ENCODE measurements at places on chromosomes 7 and 10. TPM values are rescaled to one million over a fixed set of nuclear protein-coding genes. Genes with fewer than 3 reads are reported as not detected.

GRCh38 chr10:25083546-25084111 is 67.2 kb downstream of the THNSL1 start:
- DNase-seq = peak; percentile 56

DNA sequence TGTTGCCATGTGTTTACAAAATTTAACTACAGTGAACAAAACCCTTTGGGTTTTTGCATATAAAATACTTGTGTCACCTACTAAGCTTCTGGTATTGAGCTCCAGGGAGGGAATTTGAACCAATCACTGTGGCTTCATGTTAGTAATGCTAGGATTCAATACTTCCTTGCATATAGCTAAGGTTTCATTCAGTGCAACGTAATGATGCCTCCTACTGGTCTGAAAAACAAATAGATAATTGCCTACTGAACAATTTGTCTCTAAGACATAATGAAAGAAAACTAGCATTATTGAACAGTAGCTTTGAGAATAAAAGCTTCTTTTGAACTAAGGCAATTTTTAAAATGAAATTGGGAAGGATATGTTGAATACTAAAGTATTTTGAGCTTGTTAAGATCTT is 244.4 kb downstream of the ZWINT start:
- no peak for DNase-seq

- no peak for DNase-seq
Observed at GRCh38 chr10:54961040-54961439, 160.0 kb upstream of the PCDH15 start.

- peak; percentile 58 for DNase-seq
Observed at GRCh38 chr7:40584667-40585433, 450.0 kb downstream of the SUGCT start.

The WNT8B gene
- not detected for total RNA-seq

The NME8 gene
- not detected for total RNA-seq

- DNase-seq = no peak
Observed at GRCh38 chr10:132641966-132642731, 104.6 kb downstream of the INPP5A start.

The CARD11 gene
- not detected for total RNA-seq

The RP9 gene
- total RNA-seq = 23.9 TPM

DNA sequence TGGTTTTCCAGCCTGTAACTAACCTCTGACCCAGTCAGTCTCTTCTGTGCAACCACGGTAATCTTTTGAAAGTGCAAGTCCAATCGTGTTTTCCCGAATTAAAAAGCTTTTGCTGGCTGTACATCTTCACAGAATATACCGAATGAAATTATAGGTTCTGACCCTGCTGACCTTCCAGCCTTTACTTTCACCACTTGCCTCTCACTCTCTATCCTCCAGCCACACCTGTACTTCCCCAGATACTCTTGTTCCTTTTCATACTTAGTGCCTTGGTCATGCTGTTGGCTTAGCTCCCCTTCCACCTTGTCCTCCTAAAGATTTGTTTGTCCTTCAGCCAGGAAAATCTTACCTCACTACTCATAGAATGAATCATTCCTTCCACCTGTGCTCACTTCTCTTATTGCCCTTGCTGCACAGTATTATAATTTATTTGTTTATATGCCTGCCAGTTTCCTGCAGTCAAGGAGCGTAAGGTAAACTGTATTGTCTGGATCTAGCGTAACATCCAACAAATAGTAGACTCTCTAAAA is 2.3 kb upstream of the PNPLA8 start:
- no peak for DNase-seq

DNA sequence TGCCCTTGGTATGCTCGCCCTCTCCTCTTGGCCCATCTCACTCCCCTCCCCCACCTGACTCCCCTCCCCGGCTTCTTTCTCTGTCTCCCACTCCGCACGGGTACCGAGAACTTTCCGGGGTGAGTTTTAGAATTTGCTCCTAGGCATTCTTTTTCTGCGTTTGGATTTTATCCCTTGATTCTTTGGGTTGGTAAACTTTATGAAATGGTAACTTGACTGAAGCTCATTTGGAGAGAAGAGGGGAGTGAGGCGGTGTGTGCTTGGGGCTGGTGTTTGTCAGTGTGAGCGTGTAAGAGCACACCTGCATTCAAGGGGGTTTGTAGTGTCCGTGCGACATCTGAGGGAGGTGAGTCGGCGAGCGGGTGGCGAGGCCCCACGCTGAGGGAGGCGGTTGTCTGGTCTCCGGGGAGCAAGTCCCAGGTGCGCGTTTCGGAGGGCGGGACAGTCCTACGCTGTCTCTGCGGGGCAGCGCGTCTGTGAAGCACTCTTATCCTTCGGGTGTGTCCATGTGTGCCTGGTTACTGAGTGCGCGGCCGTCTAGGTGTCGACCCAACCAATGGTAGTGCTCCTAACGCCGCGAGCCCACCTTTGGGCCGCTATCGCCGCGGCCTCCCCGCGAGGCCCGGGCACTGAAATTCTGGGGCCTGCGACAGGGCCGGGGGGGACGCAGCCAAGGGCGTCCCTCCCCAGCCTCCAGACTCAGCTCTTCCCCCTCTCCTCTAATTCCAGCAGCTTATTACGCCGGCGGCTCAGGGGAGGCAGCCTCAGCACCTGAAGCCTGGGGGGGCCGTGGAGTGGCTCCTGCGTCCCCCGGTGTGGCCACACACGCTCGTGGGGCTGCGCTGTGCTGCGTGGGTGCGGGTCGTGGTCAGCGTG is 2.6 kb upstream of the ZNF503 start:
- DNase-seq = no peak

DNA sequence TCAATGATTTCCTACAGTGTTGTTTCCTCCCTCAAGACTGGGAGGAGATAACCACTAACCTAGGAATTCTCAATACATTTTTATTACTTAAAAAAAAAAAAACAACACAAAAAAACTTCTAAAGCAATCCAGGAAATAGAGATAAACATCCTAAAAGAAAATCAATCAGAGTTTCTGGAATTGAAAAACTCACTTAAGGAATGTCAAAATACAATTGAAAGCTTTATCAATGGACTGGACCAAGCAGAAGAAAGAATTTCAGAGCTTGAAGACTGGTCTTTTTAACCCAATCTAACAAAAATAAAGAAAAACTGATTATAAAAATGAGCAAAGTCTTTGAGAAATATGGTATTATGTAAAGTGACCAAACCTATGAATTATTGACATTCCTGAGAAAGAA is 394.1 kb downstream of the XPNPEP1 start:
- DNase-seq = no peak

The FXYD4 gene
- not detected for total RNA-seq

DNA sequence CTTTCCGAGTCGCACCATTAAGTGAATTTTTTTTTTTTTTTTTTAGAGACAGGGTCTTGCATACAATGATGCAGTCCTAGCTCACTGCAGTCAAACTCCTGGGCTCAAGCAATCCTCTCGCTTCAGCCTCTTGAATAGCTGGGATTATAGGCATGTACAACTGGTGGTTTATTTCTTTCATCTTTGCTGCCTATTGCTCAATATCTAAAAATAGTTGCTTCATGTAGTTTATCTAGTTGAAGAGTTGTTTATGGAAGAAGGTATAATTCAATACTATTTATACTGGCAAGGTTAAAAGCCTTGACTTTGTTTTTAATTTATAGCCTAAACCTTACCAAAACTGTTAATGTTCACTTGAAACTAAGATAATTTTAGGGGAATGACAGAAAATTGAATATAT is 66.9 kb downstream of the SEMA3D start:
- DNase-seq = no peak

GRCh38 chr7:111393011-111393754 is 169.1 kb downstream of the IMMP2L start:
- peak; percentile 38 for DNase-seq

GRCh38 chr7:114910787-114911186 is 11.1 kb upstream of the MDFIC start:
- DNase-seq = peak; percentile 43

The CROT gene
- total RNA-seq = 13.9 TPM

DNA sequence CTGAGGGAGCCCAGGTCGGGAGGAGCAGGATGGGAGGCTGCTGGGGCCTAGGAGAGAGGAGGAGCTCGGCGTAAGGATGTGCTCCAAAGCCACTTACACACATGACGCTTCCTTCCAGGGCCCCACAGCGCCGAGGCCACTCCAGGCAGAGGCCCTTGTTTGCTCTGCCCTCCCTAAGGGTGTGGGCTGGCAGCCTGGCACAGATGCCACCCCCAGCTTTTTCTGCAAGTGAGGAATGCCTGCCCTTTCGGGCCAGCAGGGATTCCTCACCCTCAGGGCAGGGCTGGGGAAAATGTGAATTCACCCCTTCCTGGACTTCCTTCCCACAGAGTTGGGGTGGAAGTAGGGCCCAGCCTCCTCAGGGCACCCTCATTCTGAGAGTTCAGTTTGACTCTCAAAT is 5.6 kb upstream of the AQP1 start:
- DNase-seq = peak; percentile 67

GRCh38 chr7:50709151-50709550 is 73.5 kb downstream of the GRB10 start:
- DNase-seq = no peak

- no peak for DNase-seq
Observed at GRCh38 chr7:66556177-66556548, 72.5 kb upstream of the KCTD7 start.

DNA sequence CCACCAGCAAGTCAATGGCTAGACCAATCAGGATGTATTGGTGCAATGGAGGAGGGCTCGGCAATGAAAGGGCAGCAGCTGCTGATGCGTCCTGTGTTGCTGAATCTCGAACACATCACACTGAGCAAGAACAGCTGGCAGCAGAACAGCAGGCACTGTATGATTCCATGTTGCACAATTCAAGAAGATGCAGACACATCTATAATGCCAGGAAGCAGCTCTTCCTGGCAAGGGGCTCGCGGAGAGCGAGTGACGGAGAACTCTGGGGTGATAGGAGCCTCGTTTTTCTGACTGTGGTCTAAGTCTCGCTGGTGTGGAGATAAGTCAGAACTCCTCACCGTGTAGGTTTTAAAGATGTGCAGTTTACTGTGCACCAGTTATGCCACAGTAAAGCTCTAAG is 24.8 kb upstream of the PFKP start:
- DNase-seq = no peak

The FAM24B gene
- 5.9 TPM for total RNA-seq

The STAG3 gene
- 2.5 TPM for total RNA-seq

DNA sequence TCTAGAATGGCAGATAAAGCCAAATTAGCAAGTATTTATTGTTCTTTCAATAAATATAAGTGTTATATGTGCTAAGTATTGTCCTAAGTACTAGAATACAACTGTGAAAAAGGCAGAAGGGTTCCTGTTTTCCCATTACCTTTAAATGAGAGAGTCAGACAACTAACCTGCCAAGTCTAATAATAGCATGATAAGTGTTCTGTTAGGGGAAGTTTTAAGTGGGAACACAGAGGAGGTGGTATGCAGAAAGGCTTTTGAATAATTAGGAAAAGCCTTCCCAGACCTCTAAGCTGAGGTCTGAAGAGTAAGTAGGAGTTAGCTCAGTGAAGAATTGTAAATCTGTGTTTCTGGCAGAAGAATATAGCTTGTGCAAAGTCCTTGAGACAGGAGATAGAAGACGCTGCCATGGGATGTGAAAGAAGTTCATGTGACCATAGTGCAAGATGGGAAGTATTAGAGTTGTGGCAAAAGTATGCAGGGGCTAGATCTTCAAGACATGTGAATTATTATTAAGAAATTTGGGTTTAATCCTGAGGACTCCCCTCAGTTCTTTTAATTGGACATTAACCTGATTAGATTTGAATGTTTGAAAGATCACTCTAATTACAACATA is 12.5 kb downstream of the SHOC2 start:
- no peak for DNase-seq

The TMEM196 gene
- total RNA-seq = not detected

The PNLIPRP1 gene
- total RNA-seq = not detected

The CPVL gene
- 3.8 TPM for total RNA-seq

The AKR1C1 gene
- total RNA-seq = 14.2 TPM

DNA sequence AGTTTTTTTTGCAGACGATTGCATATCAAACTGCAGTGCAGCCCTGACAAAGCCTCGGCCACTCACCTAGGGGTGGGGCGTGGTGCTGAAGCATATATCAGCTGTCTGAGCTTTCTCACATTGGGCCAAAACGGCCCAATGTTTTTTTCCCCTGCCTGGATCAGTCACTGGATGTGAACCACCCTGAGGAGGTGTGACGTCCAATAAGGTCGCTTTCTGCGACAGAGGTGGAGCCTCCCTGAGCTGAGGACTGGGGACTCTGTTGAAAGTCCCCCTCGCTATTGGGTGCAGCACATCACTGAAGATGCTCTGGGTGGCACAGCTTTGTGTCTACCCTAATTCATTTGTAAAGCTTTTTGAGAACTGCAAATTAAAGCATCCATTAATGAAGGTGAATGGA is 60.9 kb downstream of the SEM1 start:
- DNase-seq = no peak

The JAZF1 gene
- total RNA-seq = 9.1 TPM
